NAMALWA (cell line): ENCODE measurements at places on chromosomes 7 and 10.

DNA sequence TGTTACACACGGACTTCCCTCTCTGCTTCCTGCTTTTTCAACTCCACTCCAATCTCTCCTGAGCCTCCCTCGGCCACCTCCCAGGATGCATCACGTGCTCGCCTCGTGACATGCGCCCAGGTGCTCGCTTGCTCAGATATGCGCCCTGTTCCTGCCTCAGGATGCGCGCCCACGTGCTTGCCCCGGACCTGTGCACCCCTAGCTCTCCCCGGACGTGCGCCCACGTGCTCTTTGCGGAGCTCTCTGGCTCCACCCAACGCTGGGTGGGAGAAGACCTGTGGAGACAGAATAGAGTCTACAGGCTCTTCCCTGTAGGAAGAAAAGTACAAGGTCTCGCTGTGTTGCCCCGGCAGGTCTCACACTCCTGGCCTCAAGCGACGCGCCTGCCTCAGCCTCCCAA is 23.1 kb downstream of the PARD3 start:
- DNase-seq = no peak

- DNase-seq = no peak
Observed at GRCh38 chr7:3955751-3956696, 655.0 kb downstream of the SDK1 start.

- DNase-seq = no peak
Observed at GRCh38 chr10:79981450-79982361, 32.8 kb upstream of the SFTPD start.

DNA sequence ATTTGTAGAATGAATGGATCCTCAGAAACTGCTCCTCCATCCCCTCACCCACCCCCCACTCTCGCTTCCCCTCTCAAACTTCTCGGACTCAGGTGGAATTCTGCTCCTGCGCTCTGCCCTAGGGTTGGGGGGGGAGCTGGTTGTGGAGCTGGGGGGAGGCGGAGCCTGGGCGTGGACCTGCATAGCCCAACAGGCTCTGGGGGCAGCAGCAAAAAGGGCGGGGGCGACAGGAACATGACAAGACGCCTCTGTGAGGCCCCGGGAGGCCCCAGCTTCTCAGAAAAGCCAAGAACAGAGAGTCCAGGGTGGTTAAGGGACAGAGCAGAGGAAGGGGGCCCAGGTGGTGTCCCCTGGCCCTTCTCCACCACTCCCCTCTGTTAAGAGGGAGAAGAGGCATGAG is 3.5 kb downstream of the TSC22D4 start:
- no peak for DNase-seq

- no peak for DNase-seq
Observed at GRCh38 chr10:35215107-35215506, 88.5 kb downstream of the CREM start.

- DNase-seq = no peak
Observed at GRCh38 chr7:18082169-18082568, 54.5 kb upstream of the PRPS1L1 start.

DNA sequence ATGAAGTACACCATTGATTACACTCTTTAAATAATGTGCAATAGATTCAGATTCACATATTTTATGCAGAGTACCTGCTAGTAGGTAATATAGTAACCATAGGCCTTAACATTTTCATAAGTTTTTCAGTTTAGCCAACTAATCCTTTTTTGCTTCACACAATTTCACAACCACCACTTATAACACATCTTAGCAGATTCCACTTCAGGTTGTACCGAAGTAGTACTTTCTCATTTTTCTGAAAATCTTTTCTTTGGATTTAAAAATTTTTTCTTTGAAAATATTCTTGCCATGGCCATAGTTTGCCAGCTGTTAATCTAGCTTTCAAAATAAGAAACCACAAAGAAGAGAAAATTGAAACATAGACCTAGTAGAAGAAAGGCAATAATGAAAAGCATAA is 203.1 kb downstream of the MGMT start:
- no peak for DNase-seq

DNA sequence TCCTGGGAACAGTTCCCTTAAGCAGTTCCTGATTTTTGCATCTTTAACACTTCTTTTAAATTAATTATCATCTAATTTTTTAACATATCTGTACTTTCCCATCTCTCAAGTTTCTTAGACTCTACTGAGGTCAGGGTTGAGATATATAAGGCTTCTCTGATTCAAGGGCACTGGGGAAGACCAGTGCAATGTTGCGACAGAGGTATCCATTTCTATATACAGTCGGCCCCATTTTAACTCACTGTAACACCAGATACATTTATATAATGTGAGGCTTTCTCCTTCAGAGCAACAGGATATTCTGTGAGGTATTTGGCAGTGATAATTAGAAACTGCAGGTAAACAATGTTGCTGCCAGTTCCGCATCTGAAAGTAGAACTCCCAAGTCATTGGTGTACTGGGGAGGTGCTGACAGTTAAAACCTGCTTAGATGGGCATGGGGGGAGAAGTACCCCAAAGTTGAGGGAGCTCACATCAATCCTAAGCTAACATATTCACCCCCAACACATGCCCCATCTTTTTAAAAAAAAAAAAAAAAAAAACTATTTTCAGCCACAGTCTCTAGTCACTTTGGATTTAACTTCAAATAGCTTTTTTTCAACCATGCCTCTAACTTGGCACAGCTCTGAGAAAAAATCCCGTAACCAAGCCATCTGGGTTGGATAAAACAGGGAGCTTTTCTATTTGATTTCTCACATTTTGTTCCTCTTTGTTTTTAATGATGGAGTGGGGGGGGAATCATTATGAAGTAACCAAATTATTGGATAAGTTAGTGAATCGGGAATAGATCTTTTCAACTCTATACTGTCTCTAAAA is 62.9 kb downstream of the REEP3 start:
- no peak for DNase-seq

- no peak for DNase-seq
Observed at GRCh38 chr10:131577786-131578471, 266.4 kb upstream of the TCERG1L start.
